Putamen (tissue), 1 donor: ENCODE measurements at places on chromosomes 13 and 19.

DNA sequence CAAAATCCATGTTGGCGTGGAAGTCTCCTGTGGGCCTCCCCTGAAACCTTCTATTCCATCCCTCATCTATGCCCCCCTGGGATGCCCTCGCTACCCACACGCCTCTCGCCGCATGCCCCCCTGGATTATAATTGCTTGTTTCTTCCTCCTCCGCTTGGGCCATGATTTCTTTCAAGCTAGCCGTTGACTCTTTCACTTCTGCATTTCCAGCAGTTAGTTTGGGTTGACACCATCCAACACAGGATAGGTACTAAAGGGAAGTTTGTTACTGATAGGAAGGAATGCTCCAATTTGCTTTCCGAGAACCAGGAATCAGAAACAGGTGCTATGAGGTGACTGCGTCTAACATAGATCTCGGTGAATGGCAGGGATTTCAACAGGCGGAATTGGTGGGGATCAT lies 7.7 kb upstream of the SLC25A15 start:
- DNase-seq = no peak

DNA sequence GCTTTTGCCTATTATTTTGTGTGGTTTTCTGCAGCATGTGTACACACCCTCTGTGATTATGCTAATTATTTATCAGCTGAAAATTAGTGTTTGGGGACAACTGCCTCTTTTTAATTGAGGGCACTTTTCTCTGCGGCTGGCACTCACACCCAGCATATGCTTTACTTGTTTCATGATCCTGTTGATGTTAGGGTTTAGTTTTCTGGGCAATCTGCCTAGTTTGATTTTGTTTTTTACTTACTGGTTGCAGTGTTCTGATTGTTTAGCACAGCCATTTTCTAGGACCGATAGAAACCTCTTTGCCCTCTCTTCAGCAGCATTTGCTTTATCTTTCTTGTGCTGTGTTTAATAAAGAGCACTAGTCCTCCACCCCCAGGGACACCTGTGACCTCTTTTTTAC lies 161.6 kb downstream of the PAN3 start:
- DNase-seq = no peak

GRCh38 chr13:29520671-29521070 lies 74.8 kb downstream of the SLC7A1 start:
- DNase-seq = no peak

GRCh38 chr13:36907266-36907665 lies 12.8 kb downstream of the SMAD9 start:
- DNase-seq = no peak

DNA sequence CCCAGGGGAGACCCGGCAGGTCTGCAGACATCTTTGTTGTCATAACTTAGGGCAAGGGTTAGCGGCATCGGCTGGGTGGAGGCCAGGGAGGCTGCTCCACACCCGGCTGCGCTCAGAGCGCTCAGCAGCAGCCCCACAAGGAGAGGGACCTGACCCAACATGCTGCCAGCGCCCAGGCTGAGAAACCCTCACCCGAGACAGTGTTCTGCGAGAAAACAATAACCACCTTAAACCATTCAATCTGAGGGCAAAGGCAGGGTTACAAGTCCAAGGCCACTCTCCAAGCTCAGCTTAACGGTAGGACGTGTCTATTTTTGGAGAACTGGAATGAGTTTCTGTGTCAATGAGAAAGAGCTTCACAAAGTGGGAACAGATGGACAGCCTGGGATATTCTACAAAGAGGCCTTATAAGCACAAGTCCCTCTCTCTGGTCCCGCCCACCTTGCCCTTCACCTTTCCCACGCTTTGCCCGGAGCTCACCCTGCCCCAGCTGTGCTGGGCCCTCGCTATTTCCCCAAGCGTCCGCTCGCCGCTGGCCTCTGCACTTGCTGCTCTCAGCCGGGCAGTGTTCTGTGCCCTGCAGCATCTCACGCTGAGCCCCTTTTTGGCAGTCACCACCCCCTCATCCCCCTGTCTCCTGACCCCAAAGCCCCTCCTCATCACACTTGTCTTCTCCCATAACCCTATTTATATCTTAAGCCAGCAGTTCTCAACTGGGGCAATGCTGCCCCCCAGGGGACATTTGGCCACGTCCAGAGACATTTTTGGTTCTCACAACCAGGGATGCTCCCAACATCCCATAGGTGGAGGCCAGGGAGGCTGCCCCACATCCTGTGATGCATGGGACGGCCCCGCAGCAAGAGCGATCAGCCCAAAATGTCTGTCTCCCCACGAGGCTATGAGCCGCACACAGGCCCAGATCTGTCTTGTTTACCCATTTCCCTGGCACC lies 17.6 kb downstream of the PPP1R12C start:
- no peak for DNase-seq

DNA sequence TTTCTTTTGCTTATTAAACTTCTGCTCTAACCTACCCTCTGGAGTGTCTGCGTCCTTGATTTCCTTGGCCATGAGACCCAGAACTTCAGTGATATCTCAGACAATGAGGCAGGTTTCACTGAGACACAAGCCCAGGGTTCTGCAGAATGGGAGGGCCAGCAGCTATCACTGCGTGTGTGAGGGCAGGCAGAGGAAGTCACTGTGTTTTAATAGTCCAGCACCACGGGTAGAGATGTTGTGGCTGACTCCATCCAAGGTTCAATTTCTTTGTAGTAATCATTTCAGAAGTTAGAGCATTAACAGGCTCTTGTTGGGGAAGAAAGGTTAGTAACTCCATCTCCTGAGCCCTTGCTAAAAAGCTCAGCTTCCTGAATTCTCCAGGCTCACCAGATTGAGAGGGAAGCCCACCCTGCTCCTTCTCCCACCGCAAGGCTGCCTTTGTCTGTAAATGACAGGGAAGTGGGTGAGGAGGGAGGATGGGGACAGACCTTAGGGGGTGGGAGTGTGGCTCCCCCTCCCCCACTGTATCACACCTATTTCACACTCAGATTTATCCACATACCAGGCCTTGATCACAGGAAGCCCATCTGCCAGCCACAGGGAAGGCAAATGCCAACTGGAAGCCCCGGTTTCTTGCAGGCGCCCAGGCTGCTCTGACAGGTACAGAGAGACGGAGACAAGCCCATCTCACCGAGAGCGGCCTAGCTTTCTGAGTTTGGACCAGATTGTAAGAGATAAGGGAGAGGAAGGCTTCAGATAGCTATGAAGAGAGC lies 2.1 kb downstream of the C19orf12 start:
- no peak for DNase-seq

- no peak for DNase-seq
Measured at GRCh38 chr19:5268801-5269200, 71.8 kb downstream of the PTPRS start.

DNA sequence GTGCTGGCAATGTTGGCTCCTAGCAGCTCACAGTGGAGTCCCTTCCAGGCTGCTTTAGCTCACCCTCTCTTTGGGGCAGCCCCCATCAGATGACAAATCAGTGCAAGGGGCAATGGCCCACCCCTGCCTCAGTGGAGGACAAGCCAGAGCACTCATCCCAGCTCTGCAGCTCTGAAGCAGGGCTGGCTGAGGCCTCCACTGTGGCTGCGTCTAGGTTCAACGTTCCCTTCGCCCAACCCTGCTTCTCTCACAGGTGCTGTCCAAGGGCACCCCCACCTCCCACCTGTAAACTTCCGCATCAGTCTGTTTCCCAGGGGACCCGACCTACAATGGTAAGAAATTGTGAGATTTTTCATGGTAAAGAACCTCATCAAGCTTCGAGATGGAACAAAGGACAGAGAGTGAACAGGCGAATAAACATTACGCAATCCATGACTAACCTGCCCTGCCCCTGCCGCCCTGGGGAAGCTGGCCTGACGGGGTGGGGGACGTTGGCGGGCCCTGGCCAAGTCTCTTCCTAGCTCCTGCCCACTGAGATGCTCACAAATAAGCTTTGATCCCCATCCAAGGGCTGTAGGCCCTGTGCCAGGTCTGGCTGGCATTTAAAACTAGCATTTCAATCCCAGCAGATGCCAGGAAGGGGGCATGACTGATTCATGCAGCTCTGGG lies 40.5 kb downstream of the DZIP1 start:
- DNase-seq = no peak

- no peak for DNase-seq
Measured at GRCh38 chr13:52001120-52001731, 10.0 kb downstream of the ATP7B start.

- DNase-seq = no peak
Measured at GRCh38 chr13:69956349-69956748, 151.3 kb upstream of the ATXN8OS start.

DNA sequence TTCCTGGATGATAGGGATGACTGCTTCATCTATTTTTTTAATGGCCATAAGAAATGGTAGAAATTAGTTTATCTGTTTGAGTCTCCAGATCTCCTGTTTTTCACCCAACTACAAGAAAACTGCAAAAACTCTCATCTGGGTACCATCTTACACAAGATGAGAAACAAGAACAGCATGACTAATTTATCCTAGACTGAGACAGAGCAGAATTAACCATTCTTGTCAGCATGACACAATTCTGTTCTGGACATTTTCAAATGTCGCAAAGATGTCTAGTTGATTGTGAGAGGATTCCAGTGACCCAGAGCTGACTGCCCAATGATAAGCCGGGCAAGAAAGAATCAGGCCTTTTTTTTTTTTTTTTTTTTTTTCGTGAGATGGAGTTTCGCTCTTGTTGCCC lies 12.8 kb downstream of the ZNF43 start:
- no peak for DNase-seq

GRCh38 chr13:113761136-113761535 lies 2.1 kb downstream of the TMEM255B start:
- no peak for DNase-seq

DNA sequence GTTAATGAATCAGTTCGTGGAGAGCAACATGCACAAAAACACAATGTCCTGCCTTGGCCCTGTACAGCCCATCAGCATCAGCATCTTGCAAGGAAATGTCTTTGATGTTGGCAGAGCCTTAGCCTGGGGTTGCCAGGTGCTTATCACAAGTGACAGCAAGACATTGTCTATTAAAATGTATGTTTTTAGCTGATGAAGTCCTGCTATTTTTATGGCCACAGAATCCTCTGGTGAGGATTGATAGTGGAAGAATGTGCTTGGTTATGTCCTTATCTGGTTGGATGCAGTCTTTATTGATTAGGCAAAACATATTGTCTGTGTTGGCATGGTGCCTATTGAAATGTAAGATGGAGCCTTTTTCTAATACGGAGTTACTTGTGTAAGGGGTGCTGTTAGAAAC lies 1427.0 kb upstream of the MIR17HG start:
- no peak for DNase-seq

DNA sequence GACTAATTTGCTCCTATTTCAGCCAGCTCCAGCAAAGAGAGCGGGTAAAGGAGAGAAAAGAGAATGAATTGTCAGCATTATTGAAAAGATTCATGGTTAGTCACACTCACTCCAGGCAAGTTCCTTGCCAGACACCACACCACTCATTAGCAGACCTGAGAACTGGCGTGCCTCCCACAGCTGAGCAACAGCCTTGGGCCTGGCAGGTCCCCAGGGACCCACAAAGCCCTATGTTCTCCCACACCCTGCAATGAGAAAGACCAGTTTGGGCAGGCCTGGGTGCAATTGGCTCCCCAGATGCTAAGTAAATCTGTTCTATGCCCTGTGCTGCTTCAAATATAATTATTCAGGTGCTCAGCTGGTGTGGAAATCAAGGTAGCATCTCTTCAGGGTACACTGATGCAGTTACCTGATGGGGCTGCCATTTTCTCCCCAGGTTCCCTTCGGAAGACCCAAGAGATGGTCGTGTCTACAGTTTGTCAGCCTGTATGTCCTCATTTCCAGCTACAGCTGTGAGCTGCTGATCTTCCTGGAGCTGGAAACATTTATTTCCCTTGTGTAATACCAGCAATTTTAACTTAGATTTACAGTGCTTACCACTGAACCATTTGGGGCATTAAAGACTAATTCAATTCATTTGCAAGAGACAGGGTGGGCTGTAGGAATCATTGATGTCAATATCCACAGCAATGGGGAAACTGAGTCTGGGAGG lies 405.0 kb downstream of the COG6 start:
- no peak for DNase-seq

DNA sequence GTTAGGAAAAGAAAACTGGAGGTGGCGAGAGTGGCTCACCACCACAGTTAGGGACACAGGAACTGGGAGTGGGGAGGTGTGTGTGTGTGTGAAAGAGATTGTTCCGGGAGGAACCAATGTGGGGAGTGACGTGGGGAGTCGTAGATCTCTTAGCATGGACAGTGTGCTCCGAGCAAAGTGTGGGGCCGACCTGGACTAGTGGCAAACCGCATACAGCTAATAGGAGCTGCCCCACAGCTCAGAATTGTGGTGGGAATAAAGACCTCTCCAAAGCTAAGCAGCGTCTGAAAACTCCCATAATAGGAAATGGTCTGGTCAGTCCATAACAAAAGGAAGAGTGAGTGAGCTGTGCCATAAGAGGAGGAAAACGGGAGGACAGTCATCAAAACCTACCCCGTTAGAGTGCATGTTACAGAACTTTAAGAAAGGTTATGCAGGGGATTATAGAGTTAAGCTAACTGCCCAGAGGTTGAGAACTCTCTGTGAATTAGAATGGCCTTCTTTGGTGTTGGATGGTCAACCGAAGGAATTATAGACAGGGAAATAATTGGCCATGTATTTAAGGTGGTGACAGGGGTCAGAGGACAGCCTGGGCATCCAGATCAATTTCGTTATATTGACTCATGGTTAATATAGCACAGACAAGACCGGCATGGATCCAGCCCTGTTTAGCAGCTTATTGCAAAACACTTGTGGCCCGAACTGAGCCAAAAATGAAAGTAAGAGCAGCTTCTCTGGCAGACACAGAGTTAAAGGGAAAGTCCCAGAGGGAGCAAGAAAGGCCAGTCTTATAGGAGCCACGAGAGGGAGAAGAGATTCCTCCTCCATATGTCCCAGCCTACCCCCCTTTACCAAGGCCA lies 8.9 kb upstream of the SLC15A1 start:
- DNase-seq = no peak
